ENCODE measurements at places on chromosomes 13 and 19.

- peak overlapping the region; percentile 83 for H3K4me3 ChIP-seq
- peaks cover 37% of the 10 kb centered on the region for H3K4me1 ChIP-seq
- no peak for DNase-seq
- H3K27ac ChIP-seq: no peak overlapping the region
These were observed 1.3 kb downstream of the MAN2B1 start for GRCh38 chr19:12665281-12665573.

DNA sequence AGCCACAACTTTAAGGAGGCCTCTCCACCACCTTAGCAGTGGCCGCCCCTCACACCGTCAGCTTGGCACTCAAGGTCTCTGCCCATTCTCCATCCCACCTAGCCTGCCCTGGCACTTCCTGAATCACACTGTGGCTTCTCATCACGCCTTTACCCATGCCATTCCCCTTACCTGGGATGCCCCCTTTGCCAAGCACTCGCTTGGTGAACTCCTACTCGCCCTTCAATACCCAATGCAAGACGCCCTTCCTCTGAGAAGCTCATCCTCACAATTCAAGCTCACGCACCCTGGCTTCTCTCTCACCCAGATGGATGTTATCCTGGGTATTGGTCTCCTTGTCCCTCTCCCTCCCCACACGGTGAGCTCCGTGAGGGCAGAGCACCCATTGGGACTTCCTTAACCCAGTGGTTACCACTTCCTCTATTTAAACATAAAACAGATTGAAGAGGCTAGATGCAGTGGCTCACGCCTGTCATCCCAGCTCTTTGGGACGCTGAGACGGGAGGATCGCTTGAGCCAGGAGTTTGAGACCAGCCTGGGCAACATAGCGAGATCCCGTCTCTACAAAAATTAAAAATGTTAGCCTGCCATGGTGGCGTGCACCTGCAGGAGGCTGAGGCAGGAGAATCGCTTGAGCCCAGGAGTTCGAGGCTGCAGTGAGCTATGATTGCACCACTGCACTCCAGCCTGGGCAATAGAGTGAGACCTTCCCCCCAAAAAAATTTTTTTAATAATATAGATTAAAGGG is 12.6 kb upstream of the SHD start:
- no peaks in the 10 kb centered on the region for H3K27me3 ChIP-seq
- no peak for DNase-seq
- H3K4me1 ChIP-seq: no peaks in the 10 kb centered on the region
- no peak overlapping the region for H3K27ac ChIP-seq
- H3K4me3 ChIP-seq: no peak overlapping the region

- H3K36me3 ChIP-seq: no peaks in the 10 kb centered on the region
- no peak overlapping the region for H3K4me3 ChIP-seq
- no peaks in the 10 kb centered on the region for H3K4me1 ChIP-seq
- DNase-seq: no peak
- H3K27ac ChIP-seq: no peak overlapping the region
- H3K27me3 ChIP-seq: no peaks in the 10 kb centered on the region
These were observed 2638.2 kb downstream of the PCDH9 start for GRCh38 chr13:64591971-64592370.

DNA sequence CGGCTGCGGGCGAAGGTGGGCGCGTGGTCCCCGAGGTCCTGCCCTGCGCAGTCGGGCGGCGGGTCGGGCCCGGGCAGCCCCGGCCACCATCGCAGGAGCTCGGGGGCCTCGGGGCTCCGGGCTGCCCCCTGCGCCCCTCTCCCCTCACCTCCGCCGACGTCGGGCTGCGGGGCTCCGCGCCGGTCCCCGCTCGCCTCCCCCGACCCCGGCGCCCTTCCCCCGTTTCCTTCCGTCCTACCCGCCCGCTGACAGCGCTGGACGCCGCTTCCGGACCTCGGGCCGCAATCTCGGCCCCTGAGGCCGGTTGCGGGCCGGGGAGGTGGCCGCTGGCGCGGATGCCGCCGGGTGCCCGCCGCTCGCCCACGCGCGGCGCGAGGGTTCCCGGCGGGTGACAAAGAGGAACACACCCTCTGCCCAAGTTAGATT is 720 bp downstream of the FARP1 start:
- peak overlapping the region; percentile 95 for H3K4me3 ChIP-seq
- no peaks in the 10 kb centered on the region for H3K36me3 ChIP-seq
- peaks cover 27% of the 10 kb centered on the region for H3K4me1 ChIP-seq
- peak overlapping the region; percentile 86 for H3K27ac ChIP-seq

GRCh38 chr13:98622931-98623331 is 46.0 kb upstream of the STK24 start:
- DNase-seq: no peak
- H3K4me1 ChIP-seq: no peaks in the 10 kb centered on the region
- no peaks in the 10 kb centered on the region for H3K36me3 ChIP-seq
- no peaks in the 10 kb centered on the region for H3K27me3 ChIP-seq

DNA sequence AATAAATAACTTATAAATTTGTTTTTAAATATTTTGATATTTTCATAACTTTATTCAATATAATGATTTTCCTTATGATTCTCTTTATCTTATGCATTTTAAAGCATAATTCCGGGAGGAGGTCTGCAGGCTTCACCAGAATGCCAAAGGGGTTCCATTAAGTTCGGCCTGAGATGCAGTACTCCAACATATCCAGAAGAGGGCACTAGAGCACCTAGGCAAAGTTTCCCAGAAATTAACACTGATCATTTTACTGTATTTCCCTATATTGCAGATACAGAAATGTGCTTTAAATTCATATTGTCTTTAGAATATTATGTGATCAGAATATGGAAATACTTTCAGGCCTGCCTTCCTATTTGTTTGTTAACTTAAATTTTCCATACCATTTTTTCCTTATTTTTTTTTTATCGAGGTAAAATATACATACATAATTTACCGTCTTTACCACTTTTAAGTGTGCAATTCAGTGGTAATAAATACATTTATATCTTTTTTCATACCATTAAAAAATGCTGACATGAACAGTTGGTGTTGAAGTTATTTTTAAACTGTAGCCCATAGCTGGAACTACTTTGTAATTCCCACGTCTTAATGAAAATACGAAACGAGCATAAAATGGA is 58.9 kb upstream of the TM9SF2 start:
- H3K27me3 ChIP-seq: peaks cover 15% of the 10 kb centered on the region
- no peak overlapping the region for H3K4me3 ChIP-seq
- H3K27ac ChIP-seq: no peak overlapping the region

- H3K27ac ChIP-seq: no peak overlapping the region
- no peaks in the 10 kb centered on the region for H3K27me3 ChIP-seq
- no peaks in the 10 kb centered on the region for H3K4me1 ChIP-seq
- no peak for DNase-seq
These were observed 10.5 kb upstream of the GPC6 start for GRCh38 chr13:93216122-93216521.

DNA sequence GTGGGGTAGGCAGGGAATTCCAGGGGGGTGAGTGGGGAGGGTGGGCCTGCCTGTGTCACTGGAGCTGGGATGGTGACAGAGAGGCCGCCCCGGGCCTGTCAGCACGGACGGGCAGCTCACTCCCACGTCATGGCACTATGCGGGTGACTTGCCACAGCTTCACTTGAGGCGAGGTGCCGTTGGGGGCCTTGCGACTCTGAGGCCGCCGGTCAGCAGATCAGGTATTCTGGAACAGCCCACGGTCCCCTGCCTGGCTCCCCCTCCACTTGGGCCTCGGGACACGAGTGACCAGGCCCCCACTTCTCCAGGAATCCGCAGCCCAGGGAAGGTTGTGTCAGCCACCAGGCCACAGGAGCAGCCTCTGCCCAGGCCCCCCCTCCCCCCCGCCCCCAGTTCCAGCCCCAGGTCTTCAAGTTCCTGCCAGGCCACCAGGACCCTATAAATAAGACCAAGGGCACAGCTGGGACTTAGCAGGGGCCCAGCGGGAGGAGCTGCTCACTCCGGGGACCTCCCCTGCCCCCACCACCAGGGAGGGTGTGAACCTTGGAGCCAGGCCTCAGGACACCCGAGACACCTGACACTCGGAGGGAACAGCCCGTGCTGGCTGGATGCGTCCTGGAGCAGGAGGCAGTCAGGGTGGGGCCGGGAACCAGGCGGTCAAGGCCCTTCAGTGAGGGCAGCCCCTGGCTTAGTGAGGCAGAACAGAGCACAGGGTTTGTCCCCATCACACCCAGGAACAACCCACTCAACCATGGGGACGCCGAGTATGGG is 2.7 kb upstream of the MIDN start:
- H3K4me3 ChIP-seq: peak overlapping the region; percentile 42
- peaks cover 9% of the 10 kb centered on the region for H3K36me3 ChIP-seq
- DNase-seq: peak; percentile 86
- H3K27ac ChIP-seq: peak overlapping the region; percentile 88
- H3K27me3 ChIP-seq: no peaks in the 10 kb centered on the region

Data from suprapubic skin (tissue), 4 donors.